ENCODE measurements at places on chromosomes 7 and 10.

DNA sequence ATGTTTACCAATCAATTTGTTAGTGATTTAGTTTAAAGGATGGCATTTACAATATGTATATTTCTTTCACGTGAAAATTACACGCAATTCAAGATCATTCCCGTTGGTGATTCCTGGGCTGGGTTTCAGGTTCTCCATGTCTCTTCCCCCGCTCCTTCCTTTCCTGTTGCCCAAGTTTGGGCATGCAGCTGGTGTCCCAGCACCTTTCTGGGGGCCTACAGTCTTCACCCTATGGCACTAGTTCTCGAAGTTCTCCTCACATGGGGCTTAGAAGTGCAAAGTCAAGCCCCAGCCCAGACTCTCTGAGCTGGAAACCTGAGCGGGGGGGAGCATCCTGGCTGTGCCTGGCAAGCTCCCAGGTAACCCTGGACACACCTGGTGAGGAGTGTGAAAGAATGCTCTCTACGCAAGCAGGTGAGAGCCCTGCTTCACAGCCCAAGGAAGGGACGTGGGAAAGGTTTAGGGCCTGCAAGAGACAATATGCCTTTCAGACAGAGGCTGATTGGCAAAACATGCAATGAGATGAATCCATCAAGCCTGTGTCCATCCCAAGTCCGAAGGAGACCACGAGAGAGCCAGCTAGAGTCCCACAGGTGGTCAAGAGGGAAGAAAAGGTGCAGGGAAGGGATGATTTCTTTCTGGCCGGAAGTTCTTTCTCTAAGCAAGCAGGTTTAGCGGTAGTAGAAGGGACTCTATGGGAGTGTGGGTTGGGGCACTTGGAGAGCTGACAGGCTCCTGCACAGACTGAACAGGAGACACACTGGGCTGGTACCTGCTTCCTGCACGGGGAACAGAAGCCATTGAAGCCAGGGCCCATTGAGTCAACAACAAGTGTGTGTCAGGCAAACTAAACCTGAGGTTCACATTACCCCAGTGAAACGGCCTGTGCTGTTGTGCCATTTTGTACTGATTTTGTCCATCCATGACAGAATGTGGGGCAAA, 131.1 kb downstream of the ADARB2 start:
- no peak for DNase-seq

DNA sequence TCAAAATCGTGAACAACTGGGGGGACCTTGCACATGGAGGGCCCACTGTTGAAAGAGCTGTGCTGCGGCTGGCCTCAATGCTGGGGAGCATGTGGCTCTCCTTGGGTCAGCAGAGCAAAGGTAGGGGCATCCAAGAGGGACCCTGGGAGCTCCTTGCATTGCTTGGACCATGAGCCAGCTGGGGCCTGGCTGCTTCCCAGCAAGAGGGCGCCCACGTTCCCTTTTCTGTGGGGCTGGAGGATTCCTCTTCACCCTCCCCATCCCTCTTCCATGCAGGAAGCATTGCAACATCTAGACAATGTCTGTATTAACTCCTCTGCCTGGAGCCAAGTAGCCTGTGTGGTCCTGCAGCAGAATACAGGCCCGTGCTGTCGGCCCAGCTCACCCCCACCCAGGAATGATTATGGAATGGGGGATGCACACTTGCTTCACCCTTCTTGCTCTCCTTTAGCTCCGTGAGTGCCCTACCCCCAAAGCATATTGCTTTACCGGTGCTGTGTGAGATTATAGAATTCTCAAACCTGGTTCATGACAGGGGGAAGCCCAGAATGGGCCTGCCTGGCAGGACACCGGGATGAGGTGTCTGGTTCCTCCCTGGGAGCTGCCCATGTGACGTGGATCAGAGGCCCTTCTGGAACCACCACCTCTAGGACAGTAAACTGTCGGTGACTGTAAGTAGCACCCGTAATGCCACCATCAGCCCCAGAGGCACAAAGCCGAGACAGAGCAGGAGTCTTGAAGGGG, 61.9 kb downstream of the SYPL1 start:
- no peak for DNase-seq

DNA sequence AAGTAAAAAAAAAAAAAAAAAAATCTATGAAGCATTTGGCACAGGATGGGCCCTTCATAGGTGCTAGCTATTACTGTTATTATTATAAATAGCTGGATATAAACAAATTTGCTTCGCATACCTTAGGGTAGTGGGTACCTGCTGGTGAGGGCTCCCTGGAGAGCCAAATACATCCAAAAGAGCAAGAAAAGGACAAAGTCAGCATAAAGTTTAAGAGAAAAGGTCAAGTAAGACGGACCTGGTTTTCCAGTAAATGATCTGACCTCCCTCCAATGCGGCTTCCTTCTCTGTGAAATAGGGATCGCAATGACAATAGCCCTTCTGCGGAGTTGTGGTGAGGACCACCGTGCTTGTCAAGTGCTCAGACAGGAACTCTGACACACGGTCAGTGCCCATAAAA, 214.5 kb downstream of the SNX10 start:
- no peak for DNase-seq

DNA sequence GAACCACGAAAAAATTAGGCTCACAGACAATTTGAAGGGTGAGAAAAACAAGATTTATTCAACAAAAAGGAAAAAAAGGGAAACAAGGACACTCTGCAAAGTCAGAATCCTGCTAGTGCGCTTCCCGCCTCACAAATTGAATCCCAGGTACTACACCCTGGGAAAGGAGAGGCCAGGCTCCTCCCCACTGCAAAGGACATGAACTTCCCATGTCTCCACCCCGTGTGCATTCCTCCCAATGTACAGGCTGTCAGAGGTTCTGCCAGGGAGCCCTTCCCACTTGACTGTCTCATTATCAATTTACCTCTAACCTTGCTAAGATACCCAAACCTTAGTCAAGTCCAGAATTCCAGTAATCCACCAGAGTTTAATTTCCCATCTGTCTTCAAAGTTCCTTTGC, 70.4 kb upstream of the CDK1 start:
- no peak for DNase-seq

DNA sequence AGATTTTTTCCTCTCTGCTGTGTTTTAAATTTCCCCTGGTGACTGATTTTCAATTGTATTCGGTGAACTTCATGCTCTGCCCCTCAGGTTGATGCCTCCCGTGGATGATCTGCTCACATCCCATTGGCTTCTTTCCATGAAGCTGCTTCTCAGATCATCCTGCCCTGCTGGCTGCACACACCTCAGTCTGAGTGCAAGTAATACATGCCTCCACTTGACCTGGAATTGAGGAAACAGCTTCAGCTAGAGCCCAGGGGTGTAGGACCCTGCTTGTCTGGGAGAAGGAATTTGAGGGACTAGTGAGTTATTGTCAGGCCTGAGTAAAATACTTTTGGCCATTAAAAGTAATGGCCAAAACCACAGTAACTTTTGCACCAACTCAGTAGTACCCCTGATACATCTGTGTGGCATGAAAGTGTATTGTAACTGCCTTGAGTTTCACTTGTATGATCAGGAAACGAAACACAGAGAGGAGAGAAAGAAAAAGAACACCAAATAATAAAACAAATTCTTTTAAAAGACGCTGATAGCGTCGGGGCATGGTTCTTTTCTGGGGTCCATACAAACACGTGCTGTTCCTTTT, 49.4 kb downstream of the SPAM1 start:
- no peak for DNase-seq

DNA sequence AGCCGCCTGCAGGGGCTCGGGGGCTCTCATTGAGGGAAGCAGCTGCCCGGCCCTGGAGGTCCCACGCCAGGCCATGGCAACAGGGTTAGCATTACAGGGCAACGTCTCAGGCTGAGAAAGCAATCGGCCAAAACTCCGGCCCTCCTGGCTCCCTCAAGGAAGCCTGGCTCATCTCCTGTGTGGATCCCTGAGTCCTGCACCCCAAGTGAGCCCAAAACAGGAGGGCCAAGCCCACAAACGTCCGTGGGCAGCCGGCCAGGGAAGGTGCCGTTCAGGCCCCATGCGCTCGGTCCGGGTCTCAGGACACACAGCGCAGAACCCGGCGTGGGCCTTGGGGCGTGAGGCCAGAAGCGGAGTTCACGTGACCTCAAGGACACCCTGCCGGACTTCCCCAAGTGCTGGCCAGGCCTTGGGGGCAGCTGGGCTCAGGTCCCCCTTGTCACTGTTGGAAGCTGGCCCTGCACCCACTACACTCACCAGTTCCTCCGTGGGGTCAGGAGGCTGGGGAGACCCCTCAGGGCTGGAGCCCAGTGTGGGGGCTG, 8.0 kb upstream of the PWWP2B start:
- no peak for DNase-seq

DNA sequence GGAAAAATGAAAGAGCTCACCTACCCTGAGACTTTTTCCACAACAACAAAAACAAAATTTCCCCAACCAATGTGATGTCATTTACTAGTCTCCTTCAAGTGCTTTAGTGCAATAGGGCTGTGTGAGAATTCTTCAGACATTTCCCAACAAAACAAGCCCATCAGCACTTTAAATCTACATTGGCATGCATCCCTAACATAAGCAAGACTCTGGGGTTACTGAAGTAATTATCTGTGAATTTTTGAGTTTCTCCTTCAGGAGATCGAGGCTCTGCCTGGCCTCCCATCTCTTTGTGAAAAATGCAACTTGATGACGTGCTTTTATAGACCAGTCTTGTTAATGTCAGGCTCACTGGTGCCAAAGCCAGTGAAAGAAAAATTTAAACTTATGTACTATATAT, 255.6 kb downstream of the GFRA1 start:
- no peak for DNase-seq

GRCh38 chr7:16993543-16993942, 111.8 kb upstream of the AGR3 start:
- DNase-seq = no peak

DNA sequence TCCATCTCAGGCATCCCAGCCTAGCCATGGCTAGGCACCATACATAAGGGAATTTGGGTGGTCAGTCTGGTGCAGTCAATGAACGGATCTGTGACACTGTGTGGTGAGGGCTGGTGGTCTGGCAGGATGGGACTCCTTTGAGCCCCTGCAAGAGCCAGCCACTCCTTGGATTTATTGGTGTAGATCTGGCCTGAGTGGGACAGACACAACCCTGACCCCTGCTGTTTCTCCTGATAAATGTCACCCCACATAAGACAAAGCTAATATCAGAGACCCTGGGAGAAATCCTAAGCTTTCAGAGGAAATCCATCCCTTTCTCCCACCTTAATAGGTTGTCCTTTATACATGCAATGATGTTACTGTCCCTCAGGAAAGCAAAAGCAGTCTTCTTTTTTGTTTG, 2.3 kb downstream of the FBXO24 start:
- DNase-seq = no peak

GRCh38 chr7:29009947-29010346, 51.8 kb upstream of the TRIL start:
- DNase-seq = no peak

DNA sequence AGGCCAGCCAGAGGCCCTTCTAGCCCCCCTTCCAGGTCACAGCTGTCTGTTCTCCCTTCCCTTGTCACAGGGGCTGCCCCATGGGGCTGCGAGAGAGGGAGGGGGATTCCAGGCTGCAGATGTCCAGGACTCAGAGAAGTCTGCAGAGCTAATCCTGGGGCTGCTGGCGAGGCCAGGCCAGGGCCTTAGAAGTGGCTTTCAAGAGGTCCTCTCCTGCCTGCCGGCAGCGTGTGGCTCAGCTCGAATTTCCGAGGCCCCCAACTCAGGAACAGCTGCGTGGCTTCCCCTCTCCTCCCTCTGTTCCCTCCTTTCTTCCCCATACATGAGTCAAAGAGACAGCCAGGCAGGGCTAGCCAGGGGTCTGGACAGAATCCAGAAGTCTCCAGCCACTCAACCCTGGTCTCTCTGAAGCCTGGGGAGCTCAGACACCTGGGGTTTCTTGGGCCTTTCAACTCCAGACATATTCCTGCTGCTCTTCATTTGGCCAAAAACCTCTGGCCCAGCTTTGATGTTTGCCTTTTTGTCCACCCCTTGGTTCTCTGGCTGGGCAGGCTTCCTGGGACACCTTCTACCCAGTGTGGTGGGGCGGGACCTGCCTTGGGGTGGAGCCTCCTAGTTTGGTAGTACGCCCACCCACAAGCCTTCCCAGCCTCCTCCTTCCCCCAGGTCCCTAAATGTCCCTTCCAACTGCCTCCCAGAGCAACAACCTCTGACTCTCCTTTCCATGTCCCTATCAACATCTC, 21.8 kb upstream of the EIF5AL1 start:
- DNase-seq = no peak

- DNase-seq = no peak
Observed at GRCh38 chr7:107355616-107356015, 114.2 kb upstream of the GPR22 start.

- DNase-seq = no peak
Observed at GRCh38 chr10:15320522-15321203, 50.4 kb downstream of the FAM171A1 start.

GRCh38 chr10:21742740-21743412, 208.8 kb downstream of the MLLT10 start:
- DNase-seq = no peak

DNA sequence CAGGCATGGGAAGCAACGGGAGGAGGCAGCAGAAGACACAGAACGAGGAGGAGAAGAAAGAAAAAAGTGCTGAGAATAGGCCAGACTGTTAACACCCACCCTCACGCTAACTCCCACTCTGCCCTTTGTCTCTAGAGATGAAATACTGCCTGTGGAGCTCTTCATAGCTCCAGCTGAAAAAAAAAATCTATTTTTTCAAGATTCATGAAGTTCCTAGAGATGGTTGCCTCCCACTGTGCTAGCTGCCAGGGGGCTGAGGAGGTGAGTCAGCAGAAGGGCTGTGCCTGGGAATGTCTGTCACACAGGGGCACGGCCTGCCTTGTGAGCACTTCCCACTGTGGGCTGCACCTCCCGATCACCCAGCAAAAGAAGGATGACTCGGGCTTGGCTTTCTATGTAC, 144.5 kb downstream of the RNF216 start:
- no peak for DNase-seq

DNA sequence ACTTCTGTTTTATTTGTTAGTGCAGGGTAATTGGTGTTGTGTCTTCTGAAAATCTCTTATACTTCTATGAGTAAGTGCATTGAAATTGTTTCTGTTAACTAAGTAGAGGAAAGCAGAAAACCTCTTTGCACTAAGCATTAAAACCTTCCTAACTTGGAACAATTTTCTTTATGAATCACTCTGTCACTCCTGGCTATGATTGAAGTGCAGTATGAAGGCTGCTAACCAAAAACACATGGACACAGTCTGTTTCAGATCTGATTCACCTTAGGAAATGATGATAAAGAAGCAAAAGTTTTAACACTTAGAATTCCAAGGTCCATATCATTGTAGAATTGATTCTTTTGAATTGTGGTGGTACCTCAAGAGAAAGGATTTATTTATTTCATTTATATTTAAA, 41.9 kb downstream of the MET start:
- no peak for DNase-seq
